ENCODE measurements at places on chromosomes 1 and 21.

DNA sequence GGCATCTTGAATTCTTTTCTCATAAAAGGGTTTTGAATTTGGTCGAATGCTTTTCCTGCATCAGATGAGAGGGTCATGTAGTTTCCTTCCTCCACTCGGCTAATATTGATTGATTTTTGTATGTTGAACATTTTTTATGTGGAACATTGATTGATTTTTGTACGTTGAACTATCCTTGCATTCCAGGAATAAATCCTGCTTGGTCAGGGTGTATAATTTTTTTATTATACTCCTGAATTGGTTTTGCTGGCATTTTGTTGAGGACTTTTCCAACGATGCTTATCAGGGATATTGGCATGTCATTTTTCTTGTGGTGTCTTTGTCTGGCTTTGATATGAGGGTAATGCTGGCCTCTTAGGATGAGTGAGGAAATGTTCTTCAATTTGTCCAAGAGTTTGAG is 8.5 kb downstream of the TMEM240 start:
- DNase-seq: no peak

GRCh38 chr1:22685591-22686059 is 25.0 kb upstream of the EPHB2 start:
- no peak for DNase-seq

DNA sequence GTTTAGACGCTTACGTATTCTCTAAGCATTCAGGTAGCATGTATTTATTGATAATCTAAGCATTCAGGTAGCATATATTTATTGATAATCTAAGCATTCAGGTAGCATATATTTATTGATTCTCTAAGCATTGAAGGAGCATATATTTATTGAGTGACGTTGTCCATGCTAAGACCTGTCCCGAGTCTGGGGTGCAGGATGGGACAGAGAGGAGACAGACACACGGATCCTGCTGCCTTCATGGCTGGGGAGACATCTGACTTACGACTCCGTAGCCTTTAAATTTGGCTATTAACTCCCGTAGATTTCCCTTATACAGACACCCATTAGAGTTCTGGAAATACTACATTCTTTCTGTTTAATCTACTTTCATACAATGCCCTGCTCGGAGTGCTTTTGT is 982 bp downstream of the SCCPDH start:
- no peak for DNase-seq

- DNase-seq: no peak
These were observed 365.7 kb upstream of the USP24 start for GRCh38 chr1:55580845-55581332.

DNA sequence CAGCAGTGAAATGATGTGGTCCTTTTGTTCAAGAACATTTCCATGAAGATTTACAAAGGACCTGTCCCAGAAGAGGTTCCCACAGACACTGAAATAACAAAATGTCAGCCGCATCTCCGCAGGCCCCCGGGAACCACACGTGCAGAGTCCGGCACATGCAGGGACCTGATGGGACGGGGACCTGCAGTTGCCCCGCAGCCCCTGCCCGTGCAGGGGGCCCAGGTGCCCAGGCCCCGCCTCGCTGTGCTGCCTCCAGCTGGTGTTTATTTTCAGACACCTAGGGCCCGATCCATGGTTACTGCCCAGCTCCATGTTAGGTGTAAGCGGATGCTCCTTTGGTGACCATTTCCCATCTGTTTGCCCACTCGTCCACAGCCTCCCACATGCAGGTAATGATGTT is 149.3 kb upstream of the ARHGEF16 start:
- no peak for DNase-seq
